NCI-H526 (cell line): ENCODE measurements at places on chromosomes 6 and 20.

- DNase-seq = no peak
Measured at GRCh38 chr20:15835811-15836210, 737.4 kb downstream of the KIF16B start.

- DNase-seq = no peak
Measured at GRCh38 chr6:169899481-169900145, 148.2 kb downstream of the ERMARD start.

DNA sequence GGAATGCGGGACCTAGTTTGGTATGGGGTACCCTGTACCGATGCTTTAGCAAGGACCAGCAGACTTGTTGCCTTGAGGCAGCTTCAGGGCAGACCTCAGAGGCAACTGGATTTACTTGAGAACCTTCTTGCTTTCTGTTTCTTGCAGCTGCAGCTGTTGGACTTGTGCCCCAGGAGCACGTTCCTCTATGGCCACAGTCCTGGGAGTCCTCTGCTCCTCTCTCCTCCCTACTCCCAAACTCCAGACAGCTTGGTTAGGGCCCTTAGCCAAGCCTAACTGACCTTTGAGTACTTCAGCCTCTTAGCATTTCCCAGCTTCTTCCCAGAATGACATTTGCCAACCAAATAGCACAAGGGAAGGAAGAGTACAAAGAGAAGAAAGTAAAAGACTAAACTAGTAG lies 34.7 kb downstream of the GHRH start:
- no peak for DNase-seq

- DNase-seq = no peak
Measured at GRCh38 chr6:112281821-112282615, 27.7 kb upstream of the LAMA4 start.

- no peak for DNase-seq
Measured at GRCh38 chr6:113570641-113571040, 286.5 kb upstream of the MARCKS start.

DNA sequence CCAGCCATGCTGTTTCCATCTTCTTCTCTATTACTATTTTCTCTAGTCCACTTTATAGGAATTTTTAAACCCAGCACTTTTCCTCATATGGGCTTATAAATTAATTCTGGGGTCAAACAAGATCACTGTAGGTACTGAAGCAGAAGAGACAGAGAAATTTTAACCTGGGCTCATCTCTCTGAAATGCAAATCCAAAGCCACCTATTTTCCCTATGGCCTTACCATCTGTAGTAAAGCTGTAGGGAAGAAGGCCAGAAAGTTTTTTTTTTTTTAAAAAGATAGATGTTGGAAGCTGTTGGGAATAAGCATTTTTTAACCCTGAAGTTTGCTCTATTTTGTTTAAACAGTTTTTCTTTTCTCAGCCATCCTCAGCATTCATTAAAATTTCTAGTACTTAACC lies 367.4 kb downstream of the CD109 start:
- DNase-seq = no peak

GRCh38 chr20:13337090-13337784 lies 116.2 kb downstream of the ISM1 start:
- no peak for DNase-seq

DNA sequence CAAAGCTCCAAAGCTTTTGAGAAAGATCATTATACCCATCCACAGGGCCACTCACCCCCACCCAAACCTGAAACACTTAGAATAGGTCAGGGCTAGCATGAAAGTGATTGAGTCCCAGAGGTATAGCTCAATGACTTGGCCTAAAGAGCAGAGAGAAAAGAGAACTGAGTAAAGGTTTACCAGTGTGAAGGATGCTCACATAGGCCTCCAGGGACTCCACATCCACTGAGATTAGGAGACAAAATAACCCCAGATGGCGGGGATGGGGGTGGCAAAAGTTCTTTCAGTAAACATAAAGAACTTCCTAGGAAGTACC lies 12.2 kb downstream of the SAYSD1 start:
- no peak for DNase-seq

DNA sequence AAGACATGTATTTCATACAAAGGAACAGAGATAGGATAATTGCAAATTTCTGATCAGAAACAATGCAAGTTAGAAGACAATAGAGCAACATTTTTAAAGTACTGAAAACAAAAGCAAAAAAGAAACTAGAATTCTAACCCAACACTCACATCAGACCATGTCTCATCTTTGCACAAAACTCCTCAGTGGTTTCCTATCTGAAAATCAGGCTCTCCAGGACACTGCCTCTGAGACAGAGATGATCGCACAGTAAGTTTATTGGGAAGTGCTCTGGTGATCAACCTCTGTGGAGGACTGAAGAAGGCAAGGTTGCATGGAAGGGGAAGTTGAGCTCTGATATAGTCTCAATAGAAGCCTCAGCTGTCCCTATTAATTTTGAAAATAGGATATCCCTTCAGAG lies 2.3 kb upstream of the TTBK1 start:
- no peak for DNase-seq

GRCh38 chr6:132231121-132231884 lies 170.0 kb downstream of the MOXD1 start:
- DNase-seq = no peak

DNA sequence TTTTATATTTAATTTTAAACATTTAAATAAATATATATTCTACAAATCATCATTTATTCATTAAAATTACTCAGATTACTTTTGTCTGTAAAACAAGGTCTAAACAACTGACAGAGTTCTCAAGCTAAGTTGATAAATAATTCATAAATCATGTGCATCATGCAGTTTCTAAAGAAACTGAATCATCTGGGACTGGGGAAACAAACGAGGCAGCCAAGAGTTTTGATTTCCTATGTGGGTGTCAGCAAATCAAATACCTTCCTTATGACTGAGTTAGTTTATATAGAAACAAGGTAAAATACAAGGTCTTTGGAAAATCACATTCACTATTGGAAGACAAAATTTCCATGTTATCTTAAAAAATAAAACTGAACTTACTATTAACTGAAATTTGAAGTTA lies 149.9 kb upstream of the BEND6 start:
- no peak for DNase-seq

DNA sequence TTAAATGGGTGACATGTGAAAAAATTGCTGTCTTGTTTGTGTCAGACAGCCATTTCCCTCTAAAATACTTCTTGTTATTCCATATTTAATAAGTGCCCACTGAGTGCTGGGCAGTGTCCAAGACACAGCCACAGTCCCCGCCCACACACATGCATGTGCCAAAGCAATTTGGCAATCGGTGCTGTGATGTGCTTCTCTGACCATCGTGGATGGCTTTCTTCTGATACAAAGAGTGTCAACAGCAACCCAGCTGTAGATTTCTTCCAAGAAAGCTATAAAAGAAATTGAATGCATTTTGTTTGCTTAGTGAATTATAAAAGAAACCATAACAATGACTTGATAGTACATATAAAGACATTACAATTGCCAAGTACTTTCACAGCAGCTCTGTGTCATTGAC lies 140.5 kb upstream of the ATXN1 start:
- no peak for DNase-seq

DNA sequence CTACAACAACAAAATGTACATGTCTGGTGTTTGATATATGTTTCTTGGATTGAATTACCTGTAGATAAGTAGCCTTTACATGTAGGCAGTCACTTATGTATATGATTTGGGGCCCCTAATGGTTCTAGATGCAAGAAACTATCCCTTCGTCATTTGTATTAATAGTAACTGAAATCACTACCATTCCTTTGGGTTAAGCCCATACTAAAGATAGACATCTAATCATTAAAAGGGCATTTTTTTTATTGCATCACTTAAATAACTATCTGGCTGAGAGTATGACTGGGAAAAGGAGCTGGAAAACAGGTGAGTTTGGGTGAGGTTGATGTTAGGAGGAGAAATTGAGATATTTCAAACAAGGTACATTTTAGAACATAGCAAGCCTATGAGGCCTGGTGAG lies 213.5 kb upstream of the PLN start:
- no peak for DNase-seq

DNA sequence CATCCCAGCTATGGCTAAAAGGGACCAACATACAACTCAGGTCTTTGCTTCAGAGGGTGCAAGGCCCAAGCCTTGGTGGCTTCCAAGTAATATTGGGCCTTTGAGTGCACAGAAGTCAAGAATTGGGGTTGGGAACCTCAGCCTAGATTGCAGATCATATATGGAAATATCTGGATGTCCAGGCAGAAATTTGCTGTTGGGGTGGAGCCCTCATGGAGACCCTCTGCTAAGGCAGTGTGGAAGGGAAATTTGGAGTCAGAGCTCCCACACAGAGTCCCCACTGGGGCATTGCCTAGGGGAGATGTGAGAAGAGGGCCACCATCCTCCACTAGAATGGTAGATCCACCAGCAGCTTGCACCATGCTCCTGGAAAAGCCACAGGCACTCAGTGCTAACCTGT lies 123.5 kb downstream of the PRL start:
- DNase-seq = peak; percentile 0

- DNase-seq = peak; percentile 77
Measured at GRCh38 chr6:36724514-36725390, 27.1 kb downstream of the RAB44 start.

GRCh38 chr6:39553029-39553428 lies 172.2 kb downstream of the KIF6 start:
- no peak for DNase-seq

DNA sequence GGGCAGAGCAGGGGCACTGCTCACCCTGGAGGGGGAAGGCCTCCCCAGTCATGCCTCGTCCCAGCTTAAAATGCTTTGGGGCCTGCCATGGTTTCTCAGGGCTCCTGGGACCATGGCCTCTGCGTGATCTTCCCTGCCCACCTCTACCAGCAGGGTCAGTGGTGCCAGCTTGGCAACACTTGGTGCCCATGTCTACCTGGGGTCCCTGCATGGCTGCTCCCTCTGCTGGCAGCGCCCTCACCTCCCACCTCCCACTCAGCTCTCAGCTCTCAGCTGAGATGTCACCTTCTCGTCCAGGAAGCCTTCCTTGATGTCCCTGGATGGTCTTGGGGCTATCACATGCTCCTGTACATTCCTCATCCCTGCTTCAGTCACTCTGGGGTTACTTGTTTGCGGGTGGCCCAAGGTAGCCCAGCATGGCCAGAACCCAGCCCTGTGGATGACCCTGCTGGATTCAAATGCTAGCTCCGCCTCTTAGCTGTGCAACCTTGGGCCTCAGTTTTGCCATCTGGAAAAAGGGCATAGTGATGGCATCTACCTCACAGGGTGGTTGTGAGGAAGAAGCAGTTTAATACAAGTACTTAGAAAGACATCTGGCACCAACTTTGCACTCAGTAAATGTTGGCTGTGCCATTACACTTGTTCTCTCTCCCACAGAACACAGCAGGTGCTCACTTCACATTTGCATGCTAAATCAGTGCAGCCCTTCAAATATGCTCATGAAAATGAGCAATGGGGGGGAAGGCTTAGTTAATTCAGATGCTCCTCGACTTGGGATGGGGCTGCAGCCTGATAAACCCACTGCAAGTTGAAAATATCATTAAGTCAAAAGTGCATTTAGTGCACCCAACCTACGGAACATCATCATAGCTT lies 53.5 kb upstream of the PTPN1 start:
- DNase-seq = peak; percentile 31

- DNase-seq = no peak
Measured at GRCh38 chr6:133245007-133245406, 3.9 kb downstream of the EYA4 start.

GRCh38 chr6:5108536-5109150 lies 23.5 kb downstream of the PPP1R3G start:
- DNase-seq = no peak

DNA sequence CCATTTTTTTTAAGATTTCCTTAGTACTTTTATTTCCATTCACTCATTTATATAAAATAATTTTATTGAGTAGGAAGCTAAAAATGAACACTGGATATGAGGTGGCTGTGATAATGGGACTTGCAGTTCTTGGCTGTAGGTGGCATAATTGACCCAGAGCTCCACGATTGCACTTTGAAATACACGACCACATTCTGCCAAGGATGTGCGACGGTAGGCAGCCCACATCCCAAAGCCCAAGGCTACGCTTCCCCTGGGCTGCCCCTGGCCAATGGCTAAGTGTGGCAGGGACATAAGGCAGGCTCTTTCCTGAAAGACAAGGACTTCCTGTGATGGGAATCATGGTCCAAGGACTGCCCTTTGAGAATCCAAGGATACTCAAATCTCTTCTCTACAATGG lies 43.7 kb upstream of the ADTRP start:
- DNase-seq = no peak

DNA sequence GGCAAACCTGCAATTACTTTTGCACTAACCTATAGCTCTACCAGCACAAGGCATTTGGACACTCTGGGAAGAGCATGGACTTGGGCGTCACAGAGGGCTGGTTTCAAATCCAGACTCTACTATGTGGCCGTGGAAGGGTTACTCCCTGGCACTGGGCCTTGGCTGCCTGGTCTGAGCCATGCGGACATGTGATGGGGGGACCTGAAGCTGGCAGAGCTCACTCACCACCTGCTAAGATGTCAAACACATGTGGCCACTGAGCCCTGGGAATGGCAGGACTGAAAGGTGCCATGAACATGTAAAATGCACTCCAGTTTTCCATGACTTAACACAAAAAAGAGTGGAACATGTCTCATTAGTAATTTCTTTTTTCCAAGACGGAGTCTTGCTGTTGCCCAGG lies 23.7 kb downstream of the VSTM2L start:
- DNase-seq = no peak

DNA sequence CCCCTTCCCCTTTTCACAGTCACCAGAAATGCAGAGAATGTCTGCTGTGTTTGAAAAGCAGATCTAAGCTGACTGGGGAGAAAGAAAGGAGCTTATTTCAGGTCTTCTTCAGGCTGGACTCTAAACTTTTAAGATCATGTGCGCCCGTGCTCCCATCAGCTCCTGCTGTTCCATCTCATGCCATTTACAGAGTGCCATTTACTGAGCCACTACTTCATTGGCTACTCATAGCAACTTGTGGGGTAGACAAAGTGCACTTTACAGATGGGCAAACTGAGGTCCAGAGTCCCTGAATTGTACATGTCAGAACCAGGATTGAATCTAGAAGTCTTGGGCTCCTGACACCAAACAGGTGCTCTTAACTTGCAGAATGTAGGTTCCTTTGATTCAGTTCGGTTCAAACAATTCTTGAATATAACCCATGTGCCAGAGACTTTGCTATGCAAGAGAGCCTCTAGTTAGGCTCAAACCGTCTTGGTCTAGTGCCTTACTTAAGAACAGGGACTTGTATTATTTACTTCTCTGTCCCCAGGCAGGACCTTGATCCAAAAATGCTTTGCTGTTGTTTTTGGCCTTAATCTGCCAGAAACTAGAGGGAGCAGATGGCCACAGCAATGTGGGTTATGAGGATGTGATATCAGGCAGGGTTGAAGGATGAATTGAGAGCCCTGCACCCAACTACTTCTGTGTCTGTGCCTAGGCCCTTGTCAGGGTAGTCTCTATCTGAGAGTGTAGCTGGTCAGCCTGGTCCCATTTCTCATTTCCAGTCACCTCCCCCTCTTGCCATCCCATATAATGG lies 56.4 kb downstream of the RALY start:
- no peak for DNase-seq

GRCh38 chr20:57760698-57761412 lies 51.0 kb upstream of the PMEPA1 start:
- DNase-seq = no peak

GRCh38 chr6:105257340-105257739 lies 77.5 kb upstream of the POPDC3 start:
- no peak for DNase-seq

- DNase-seq = no peak
Measured at GRCh38 chr6:154356690-154357089, at the start of gene IPCEF1. Gene IPCEF1 (minus strand): TSS chr6:154356803. CDS start chr6:154265947, 90,856 bp downstream.
